ENCODE measurements at places on chromosomes 2 and 18. TPM values are rescaled to one million over a fixed set of nuclear protein-coding genes. Genes with fewer than 3 reads are reported as not detected.

The CD207 gene
- 3.0 TPM for total RNA-seq

DNA sequence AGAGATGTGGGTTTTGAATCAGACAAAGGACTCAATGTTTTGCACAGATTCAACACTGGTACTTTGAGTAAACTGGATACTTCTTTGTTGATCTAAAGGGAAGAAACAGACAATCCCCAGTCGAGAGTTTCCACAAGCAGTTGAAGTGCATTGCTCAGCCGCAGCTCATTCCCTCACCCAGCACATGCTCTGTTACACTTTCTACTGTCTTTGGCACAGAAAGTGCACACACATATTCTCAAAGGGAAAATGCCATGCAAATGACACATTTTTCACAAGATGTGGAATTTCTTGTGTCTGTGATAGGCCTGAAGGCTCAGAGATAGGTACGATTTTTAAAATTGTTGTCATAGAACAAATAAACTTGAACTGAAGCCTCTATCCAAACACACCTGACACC, 258.9 kb upstream of the TRIB2 start:
- H3K4me3 ChIP-seq = no peak overlapping the region
- H3K27ac ChIP-seq = peak overlapping the region; percentile 80

DNA sequence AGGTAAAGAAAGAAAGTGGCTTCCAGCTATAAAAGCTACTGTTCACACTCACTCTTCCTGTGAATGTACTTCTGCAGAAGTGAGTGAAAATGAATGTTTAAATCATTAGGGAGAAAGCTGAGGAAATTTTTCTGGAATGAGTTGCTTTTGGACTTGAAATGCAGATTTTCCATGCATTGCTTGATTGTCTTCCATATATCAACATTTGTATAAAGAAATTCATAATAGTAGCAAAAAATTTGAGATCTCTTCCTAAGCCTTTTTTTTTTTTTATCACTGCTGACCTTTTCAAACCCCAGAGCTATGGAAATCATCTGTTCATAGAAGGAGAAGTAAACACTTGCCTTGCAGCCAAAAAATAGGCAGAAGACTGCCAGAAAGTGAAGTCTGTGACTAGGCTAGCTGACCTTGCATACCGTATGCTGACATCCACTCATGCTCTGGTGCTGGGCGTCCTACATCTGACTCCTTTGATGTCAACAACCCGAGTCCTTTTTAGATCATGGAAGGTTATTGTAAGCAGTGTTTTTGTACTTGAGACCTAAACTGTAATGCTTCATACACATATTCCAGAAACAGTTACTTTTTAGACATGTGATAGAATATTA, 154.5 kb upstream of the RASGRP3 start:
- H3K27ac ChIP-seq = no peak overlapping the region
- H3K27me3 ChIP-seq = no peaks in the 10 kb centered on the region
- H3K4me3 ChIP-seq = no peak overlapping the region

GRCh38 chr2:29115797-29116781, 874 bp downstream of the CLIP4 start:
- H3K27me3 ChIP-seq = no peaks in the 10 kb centered on the region
- H3K4me1 ChIP-seq = peaks cover 43% of the 10 kb centered on the region
- peak overlapping the region; percentile 91 for H3K27ac ChIP-seq

DNA sequence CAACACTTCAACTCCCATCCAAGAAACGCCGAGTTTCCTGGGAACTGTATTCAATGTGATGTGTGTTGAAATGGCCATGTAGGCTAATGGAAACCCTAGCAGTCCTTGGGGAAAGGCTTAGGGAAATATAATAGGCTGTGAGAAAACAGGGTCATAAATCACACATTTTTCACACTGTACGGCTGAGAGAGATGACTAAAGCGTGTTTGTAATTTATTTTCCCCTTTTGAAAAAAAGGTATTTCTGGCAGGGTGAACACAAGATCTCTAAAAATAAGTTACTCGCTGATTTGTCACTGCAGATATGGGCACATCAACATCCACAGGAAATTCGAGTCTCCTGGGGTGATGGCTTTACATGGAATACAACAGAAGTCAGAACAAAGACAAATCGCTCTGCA, 109.6 kb upstream of the ST6GAL2 start:
- H3K36me3 ChIP-seq = no peaks in the 10 kb centered on the region
- H3K27me3 ChIP-seq = no peaks in the 10 kb centered on the region
- no peak overlapping the region for H3K27ac ChIP-seq
- H3K4me1 ChIP-seq = no peaks in the 10 kb centered on the region

The GNLY gene
- 21.5 TPM for total RNA-seq

The RSAD2 gene
- total RNA-seq = 21.9 TPM

The GAL3ST2 gene
- not detected for total RNA-seq

Measured in lower lobe of right lung (tissue), 2 donors.